ENCODE measurements at places on chromosomes 5 and 9. TPM values are rescaled to one million over a fixed set of nuclear protein-coding genes. Genes with fewer than 3 reads are reported as not detected.

Gene CDHR2
- 0.10 TPM for total RNA-seq

GRCh38 chr5:172758077-172758833 is 12.7 kb downstream of the DUSP1 start:
- peak; percentile 78 for DNase-seq

DNA sequence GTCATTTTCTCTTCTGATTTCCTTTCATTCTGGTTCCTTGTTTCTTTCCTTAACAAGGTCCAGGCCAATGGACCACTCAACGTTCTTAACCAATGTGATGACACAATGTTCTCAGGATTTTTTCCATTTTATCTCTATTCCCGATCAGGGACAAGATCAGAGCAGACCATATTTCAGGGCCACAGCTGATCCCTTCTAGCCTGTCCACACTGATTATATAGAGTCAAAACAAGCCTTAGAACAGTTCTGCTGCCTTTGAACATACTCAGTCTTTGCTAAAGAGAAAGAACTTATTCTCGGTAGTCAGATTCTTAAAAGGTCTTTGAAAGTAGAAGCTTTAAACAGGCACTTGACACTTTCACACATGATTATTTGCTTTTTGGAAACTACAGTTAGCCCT is 188.4 kb downstream of the ADAMTSL1 start:
- DNase-seq = no peak

DNA sequence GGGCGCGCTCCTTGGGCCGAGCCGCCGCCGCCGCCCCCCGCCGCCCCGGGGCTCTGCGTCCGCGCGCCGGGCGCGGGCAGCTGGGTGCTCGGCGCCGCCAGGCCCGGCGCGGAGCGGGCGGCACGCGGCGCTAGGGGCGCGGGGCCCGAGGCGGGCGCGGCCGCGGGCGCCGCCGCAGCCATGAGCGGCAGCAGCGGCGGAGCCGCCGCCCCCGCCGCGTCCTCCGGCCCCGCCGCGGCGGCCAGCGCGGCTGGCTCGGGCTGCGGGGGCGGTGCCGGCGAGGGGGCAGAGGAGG is 351 bp downstream of the TRIO start:
- no peak for DNase-seq

GRCh38 chr5:14669975-14670374 is 5.5 kb downstream of the OTULIN start:
- no peak for DNase-seq

DNA sequence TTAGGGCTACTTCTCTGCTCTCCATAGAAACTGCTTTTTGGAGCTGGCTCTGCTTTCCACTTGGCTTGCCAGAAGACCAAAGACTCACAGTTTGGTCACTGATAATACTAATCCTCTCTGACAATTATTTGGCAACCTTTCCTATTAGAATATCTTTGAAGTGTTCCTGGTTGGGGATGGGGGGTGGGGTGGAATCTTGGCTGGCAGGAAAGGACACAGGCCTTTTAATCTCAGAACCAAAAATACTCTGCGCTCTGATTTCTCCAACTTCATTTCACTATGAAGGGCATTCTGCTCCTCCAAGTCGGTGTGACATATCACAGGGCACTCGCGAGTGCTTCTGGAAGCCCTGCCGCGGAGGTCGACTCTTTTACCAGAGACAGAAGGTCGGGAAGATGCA is 1329.0 kb upstream of the WWC1 start:
- no peak for DNase-seq

DNA sequence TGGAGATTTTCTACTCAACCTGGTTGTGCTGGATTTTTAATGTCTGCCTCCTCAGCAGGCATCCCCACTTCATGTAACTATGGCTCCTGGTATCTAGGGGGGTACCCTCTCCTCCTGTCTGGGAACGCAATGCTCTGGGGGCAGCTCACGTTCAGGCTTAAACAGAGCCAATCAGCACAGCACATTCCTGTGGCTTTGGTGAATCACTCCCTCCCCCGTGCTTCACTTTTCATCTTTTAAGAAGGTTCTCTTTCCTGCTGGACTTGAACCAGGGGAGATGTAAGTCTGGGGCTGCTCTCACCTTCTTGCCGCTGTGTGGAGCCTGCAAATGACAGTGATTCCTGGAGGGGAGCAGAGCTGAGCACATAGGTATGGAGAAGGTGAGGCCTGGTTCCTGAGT is 101.2 kb downstream of the MSX2 start:
- DNase-seq = no peak

- no peak for DNase-seq
Measured at GRCh38 chr9:116592970-116593369, 94.1 kb upstream of the TRIM32 start.

DNA sequence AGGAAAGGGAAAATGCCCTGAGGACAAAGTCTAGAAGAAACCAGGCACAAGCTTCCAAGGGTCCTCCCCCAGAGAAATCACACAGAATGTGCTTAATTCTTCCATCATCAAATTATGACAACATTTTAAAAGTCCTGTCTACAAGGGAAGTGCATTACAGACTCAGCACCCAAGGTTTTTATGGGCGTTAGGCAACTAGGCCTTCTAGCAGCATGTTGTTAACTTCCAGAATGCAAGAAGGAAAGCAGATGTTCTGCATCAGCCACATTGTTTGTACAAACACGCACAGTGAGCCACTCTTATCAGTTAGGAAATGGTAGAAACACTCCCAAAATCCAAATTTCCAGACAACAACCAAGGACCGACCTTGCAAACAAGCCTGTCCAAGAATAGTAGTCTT is 26.5 kb downstream of the SMC5 start:
- DNase-seq = no peak

DNA sequence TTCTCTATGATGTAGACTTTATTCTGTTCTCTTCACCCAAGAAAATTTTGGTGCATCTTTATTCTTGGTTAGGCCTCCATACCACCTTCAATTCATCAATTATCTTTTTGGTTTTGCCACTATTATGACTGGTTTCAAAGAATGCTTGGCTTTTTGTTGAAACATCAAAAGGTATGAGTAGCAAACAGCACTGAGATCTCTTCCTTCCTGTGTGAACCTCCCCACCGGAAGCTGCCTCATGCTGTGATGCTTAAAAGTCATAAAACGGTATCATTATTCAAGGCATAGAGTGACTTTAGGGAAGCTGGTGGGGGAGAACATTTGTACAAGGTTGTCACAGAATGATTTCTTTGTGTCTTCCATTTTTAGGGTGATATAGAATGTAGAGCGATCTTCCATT is 70.6 kb downstream of the IQGAP2 start:
- no peak for DNase-seq

GRCh38 chr5:139430015-139430414 is 9.3 kb downstream of the DNAJC18 start:
- no peak for DNase-seq

- DNase-seq = no peak
Measured at GRCh38 chr5:88355490-88356050, 86.9 kb upstream of the TMEM161B start.

DNA sequence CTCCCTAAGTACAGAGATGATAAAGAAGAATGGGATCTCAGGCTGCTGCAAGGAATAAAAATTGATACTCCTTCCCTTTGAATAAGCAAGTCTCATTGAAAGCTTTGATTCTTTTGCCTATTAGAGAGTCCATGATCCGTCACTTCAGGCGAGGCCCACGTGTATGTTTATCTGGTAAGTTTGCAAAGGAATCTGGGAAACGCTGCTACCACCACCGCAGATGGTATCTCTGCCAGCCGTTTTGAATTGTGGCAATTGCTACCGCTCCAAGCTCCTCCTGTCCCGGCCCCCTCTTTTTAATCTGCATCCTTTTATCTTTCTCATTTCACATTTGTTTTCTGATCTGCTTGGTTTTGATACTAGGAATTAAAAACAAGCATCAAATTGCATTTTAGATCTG is 42.9 kb upstream of the GRIA1 start:
- no peak for DNase-seq

DNA sequence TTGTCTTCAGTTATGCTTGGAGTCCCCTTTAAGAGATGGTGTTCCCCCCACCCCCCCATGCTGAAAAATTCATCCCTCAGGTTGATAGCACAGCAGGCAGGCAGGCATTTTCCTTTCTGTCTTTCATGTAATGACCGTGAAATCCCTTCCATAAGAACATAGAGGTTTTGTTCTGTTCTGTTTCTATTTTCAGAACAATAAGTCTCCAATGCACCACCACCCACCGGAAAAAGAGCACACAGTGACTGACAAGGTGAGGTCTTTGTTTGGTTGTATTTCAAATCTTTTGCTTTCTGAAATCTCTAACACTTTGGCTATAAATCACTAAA is 52.4 kb downstream of the DMRT2 start:
- no peak for DNase-seq

- DNase-seq = no peak
Measured at GRCh38 chr5:101728933-101729332, 567.2 kb downstream of the SLCO4C1 start.

- no peak for DNase-seq
Measured at GRCh38 chr9:97359147-97359546, 51.7 kb downstream of the CCDC180 start.
